ENCODE measurements at places on chromosomes 1 and 21.
A peak's percentile ranks its signal among the peaks of the same experiment; 100 is the strongest.

- DNase-seq = no peak
These were observed 161.0 kb downstream of the ZNF326 start for GRCh38 chr1:90155721-90156487.

DNA sequence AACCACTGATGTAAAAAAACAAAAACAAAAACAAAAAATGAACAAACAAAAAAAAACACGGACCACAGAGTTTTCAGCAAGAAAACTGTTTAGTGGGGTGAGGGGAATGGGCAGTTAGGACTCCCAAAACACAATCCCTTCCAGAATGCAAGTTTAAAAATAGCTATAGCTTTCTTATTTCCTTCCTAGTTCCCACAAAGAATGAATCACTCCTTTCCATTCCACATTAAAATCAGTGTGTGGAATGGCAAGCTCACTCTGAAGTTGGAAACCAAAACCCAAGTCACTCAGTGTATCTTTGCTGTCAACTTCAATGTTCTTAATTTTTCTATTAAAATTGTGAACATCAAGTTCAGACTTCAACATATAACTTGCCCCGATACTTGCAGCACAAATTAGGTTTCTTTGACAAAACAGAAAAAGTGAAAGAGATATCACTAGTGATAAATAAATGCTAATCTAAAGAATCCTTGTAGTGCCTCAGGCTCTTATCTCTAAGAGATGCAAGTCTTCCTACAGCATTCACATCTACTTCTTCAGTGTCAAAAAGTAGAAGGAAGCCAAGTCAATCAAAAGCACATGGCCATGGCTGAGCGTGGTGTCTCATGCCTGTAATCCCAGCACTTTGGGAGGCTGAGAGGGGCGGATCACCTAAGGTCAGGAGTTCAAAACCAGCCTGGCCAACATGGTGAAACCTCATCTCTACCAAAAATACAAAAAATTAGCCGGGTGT is 45.5 kb downstream of the TOR3A start:
- no peak for DNase-seq

DNA sequence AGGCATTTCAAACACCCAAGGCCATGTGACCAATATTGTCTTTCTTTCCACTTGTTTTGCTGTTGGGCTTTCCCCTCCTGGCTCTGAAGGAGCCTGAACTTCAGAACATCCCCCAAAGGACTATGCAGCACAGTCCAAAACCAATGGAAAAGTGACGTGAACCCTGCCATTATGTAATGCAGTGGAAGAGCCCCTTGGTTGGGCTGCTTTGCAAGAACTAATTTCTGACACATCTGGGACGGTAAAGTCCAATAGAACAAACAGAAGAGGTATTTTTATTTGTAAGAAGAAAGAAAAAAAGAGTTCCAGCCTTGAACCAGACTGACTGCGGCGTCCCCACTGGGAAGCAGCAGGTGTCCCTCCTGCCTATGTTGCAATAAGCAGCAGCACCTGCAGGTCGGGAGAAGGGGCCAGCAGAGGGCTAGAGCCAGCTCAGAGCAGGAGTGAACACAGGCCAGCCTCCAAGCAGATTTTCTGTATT is 116.7 kb downstream of the CDC7 start:
- no peak for DNase-seq

- DNase-seq = no peak
These were observed 29.0 kb downstream of the SYT6 start for GRCh38 chr1:114124644-114125043.

DNA sequence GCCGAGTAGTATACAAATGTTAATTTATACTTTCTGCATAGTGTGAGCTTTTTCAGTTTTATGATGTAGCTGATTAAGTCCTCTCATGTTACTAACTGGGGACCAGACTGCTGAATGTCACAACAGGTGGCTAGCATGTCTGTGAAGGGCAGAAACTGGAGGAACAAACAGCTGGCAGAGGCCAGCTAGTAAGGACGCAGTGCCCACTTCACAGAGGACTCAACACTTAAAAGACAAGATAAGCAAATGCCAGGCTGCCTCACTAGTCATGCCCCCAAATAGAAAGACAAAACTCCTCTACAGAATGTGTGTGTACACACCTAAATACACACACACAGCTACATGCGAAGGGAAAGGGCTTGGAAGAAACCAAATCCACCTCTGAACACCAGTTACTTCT is 73.8 kb upstream of the ZNF678 start:
- DNase-seq = no peak

DNA sequence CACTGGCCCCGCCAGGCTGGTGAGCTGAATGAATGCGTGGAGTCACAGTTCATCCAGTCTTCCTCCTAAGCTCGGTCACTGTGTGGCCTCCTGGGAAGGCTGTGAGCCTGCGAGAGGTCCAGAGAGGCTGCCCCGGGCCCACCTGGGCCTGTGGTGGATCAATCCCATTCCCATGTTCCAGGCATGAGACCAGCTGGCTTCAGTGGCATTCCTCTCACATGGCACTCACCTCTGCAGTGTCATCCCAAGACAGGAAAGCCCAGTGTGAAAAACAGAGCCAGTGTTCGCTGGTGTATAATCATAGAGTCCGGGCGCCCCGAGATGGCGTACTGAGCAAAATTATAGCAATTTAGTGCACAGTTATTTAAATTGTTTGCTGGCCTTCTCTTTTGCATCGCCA is 37.6 kb upstream of the EPHA8 start:
- DNase-seq = no peak

- DNase-seq = no peak
These were observed 20.6 kb downstream of the MTHFR start for GRCh38 chr1:11784993-11785769.

- no peak for DNase-seq
These were observed 1077.2 kb downstream of the TTLL7 start for GRCh38 chr1:82921759-82922158.

DNA sequence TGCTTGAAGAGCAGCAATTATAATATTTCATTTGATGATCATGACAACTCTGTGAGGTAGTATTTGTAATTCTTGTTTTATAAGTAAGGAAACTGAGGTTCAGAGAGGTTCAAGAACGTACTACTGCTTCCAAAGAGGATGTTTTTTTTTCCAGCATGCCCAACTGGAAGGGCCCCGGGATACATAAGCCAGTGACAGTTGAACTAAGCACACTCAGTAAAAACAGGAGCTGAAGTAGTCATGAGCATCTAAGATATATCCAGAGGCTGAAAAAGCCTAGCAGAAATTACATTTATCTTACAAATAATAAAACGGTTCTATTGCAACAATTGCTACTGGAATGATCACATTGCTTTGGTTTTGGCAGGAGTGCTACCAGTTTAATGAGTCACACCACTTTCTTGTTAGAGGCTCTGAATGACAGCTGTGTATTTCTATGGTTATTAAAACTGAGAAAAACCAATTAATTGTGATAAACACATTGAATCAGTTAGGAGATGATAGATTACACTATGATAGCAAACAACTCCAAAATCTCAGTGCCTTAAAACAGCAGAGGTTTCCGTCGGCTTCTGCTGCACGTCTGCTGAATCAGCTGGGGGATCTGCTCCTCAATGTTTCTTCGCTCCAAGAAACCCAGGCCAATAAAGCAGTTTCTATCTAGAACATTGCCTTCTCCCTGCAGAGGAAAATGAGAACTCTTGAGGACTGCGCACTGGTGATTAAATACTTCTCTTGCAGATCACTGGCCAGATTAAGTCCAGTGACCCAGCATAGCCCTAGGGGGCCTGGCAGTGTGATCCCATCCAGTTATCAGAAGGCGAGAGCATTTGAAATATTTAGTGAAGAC is 522.7 kb downstream of the PLPP3 start:
- no peak for DNase-seq

- DNase-seq = peak; percentile 25
These were observed at the start of gene PRDM16 for GRCh38 chr1:3068564-3069431. PRDM16 (plus strand) TSS chr1:3069203; CDS start chr1:3069260, 57 bp downstream.

DNA sequence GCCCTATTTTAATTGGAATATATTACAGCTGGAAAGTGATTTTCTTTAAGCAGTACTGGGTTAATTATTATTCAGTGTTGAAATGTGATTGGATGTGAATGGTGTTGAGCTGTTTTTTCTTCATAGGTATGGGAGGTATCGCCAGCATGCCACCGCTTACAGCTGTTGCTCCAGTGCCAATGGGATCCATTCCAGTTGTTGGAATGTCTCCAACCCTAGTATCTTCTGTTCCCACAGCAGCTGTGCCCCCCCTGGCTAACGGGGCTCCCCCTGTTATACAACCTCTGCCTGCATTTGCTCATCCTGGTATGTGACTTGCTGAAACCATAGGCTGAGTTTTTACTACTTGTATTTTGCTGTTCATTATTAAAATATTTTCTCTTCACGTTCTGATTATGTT is 107.7 kb downstream of the ITSN1 start:
- DNase-seq = no peak

DNA sequence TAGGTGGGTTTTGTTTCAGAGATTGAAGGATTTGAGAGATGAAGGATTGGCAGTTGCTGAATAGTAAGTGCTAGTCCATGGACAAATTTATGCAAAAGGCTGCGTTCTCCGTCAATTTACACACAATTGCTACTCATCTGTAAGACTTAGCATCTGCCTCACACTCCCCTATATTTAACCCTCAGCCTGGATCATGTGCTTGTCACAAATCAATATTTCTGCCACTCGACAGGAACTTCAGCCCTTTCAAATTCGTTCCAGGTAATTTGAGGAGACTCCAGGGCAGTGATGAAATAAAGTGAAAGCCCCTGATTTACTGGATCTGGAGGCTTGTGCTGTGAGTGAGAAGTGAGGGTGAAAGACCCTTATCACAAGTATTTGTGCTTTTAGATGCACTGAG is 105.6 kb upstream of the UBE2U start:
- DNase-seq = no peak

DNA sequence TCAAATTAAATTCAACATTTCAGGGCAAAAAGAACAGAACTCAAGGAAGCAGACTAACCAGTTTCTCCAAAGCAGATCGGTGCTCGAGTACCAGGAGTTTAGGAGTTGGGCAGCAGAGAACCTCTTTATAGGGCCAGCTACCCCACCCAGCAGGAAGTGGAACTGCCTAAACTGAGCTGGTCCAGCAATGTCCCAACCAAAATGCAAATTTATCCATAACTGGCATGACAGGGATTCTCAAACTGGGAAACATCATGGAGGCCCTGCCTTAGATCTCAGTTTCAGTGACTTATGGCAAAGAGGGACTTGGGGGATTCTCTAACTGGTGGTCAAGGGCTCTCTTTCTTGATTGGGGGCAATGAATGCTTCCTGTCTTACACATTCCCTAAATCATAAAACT is at the start of gene SPRR2B:
Gene SPRR2B, minus strand, starts transcription at position 101 of the 400 bp plus-strand sequence. CDS start 772 bp downstream, outside the sequence.
- no peak for DNase-seq

GRCh38 chr21:38476385-38476784 is 21.9 kb downstream of the ERG start:
- no peak for DNase-seq

DNA sequence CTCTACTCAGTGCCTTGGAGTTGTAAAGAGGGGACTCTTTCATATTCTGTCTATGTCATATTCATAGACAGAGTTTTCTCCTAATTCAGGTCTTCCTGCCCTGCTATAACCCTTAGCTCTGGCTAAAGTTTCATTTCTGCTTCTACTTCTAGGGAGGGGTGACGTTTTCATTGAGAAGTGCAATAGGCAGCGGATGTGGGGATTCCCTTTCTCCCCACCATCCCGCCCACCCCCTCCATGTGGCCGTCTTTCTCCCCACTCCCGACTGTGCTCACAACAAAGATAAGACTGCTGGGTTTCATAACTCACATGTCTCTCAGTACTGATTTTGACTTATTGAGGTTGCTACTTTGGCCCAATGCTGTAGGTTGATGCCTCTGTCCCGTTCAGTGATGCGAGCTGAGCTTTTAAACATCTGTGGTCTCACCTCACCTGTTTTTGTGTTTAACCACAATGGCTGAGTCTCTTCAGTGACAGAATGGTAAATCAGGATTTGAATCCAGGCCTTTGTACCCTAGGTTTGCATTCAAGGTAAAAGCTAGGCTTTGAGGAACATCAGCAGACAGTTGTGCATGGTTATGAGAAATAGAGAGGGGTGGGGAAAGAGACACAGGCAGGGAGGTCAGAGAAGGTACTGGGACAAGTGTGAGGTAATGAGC is 7.8 kb upstream of the KIF14 start:
- no peak for DNase-seq

DNA sequence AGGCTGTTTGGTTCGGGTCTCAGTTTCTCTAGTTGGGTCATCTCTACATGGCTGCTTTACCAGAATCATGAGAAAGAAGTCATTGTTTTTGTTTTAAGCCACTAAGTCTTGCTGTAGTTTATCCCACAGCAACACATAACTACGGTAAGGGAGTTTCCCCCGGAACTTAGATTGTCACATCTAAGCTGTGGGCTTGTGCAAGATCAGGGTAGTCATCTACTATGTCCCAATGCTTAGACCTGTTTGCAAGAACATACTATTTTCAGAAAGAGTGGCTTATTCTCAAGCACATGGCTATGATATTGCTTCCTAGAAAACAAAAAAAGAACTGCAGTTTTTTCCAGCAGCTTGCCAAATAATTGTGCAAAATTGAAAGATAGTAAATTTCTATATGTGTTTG is 18.0 kb upstream of the OLIG2 start:
- no peak for DNase-seq

- no peak for DNase-seq
These were observed 208.2 kb upstream of the USP24 start for GRCh38 chr1:55423376-55423775.

GRCh38 chr1:70719154-70719553 is 308.1 kb downstream of the CTH start:
- no peak for DNase-seq

DNA sequence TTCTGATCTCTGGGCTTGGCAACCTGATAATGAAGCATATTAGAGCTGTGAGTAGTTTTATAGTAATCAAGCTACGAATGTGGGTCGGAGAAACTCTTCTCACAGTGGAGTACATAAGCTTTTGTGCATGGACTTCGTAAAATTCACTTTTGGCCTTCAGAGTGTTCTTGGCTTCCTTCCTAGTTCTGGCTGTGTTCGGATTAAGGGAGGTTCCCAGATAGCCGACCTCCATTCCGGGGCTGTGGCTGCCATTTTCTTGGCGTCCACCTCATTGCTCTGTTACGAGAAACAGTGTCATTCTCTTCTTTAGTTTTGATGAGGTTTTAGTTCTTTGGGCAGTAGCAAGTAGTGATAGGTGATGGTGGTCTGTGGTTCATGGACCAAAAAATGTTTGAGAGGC is 26.3 kb downstream of the CAMTA1 start:
- DNase-seq = no peak

DNA sequence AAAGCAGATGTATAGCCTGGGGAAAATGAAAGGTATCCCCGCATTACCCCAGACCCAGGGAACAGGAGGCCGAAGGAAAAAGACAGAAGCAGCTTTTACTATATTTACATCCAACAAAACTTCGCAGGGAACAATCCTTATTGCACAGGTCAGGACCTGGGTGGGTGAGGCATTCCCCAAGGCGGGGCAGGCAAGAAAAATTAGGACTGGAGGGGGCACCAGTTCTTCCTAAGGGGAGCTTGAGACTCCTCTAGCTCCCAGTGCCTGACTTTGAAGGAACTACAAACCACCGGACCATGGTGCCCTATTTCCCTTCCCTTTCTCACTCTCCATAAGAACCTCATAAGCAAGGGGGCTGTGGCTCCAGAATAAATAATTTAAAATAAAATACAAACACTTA is 6.7 kb upstream of the GATAD2B start:
- DNase-seq = no peak

- no peak for DNase-seq
These were observed 17.2 kb downstream of the EPHB2 start for GRCh38 chr1:22727873-22728272.

Data from stimulated activated CD4-positive, alpha-beta T cell treated with anti-CD3 and anti-CD28 coated beads, TNF-alpha, amount 100 ng/mL, for 24 hours (primary cell).